ENCODE measurements at places on chromosomes 7 and 10.

GRCh38 chr10:119253433-119254174 is 46.2 kb downstream of the GRK5 start:
- no peak for DNase-seq

GRCh38 chr7:71507680-71508602 is 376.0 kb downstream of the GALNT17 start:
- DNase-seq, result no peak

- no peak for DNase-seq
These were observed 9.6 kb downstream of the MAFK start for GRCh38 chr7:1539882-1540775.

- DNase-seq, result no peak
These were observed 237.5 kb downstream of the DNAJB6 start for GRCh38 chr7:157574120-157574825.

GRCh38 chr7:18517646-18518045 is 22.1 kb downstream of the HDAC9 start:
- DNase-seq, result no peak

- no peak for DNase-seq
These were observed 11.5 kb downstream of the OR6B1 start for GRCh38 chr7:144011458-144012230.

DNA sequence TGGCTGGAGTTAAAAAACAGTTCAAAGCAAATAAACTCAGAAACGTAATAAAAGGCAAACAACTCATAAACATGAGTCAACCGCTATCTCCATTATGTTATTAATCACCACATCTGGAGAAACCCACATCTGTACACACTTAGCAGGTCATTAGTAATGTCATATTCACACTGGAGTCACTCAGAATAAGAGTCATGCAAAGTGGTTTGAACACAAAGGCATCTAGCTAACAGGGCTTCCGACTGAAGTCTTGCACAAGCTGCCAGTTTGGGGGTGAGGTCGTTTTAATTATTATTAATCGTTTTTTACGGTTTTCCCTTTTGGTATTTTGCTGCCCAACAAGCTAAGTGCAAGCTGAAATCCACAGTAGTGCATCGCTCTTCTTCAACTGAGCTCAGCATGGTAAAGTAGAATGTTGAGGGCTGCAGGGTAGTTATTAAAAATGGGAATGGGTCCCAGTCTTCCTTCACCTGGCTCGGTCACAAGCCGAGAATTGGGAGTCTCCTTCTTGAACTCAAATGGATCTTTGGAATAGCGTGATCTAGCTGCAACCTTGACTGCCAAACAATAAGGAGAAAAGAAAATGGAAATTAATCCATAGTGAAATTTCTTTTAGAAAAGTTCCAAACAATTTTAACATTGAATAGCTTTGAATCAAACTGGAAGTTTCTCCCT is 663.5 kb downstream of the KCNMA1 start:
- DNase-seq, result no peak

DNA sequence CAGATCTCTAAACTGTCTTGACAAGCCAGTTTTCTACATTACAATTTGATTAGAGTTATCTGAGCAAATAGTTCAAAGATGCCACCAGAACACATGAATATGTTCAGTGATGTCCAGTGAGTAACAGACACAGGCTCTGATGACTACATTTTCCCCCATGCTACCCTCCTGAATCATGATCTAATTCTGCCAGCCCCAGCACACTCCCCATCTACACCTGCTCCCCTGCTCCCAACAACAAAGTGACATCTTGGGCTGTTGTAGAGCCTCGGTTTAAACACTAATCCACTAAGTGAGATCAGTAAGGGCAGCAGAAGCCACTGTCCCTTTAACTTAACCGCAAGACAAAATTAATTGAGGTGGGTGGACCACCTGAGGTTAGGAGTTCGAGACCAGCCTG is 104.6 kb downstream of the PROSER2 start:
- no peak for DNase-seq

DNA sequence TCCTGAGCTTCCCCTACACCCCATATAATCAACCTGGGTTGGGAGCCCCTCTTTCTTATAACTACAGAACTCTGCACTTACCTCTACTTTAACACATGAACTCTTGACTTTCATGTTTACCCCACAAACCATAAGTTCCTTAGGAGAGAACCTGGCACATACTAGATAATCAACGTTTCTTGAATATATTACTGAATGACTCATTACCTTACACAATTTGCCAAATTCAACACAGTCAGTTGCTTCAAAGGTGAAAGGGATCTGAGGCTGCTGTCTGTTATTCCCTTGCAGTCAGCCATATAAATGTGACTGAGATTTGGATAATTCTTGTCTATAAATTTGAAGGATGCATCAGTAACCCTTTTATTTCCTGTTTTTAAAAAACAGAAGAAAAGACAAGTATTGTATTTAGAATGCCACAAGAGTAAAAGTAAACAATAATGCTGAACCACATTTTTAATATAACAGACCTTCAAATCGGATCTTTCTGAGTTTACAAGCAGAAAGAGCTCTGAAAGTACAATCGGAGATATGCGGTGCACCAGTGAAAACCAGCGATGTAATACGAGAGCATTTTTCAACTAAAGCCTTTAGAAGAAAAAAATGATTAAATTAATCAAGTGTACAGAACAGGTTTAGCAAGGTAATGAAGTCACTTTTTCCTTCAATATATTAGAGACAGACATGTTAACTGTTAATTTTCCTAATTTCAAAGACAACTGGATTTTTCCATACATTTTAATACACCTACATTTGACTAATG is 29.5 kb upstream of the LRRC17 start:
- no peak for DNase-seq

- DNase-seq, result no peak
These were observed 11.6 kb downstream of the NKX6-2 start for GRCh38 chr10:132774181-132774901.

DNA sequence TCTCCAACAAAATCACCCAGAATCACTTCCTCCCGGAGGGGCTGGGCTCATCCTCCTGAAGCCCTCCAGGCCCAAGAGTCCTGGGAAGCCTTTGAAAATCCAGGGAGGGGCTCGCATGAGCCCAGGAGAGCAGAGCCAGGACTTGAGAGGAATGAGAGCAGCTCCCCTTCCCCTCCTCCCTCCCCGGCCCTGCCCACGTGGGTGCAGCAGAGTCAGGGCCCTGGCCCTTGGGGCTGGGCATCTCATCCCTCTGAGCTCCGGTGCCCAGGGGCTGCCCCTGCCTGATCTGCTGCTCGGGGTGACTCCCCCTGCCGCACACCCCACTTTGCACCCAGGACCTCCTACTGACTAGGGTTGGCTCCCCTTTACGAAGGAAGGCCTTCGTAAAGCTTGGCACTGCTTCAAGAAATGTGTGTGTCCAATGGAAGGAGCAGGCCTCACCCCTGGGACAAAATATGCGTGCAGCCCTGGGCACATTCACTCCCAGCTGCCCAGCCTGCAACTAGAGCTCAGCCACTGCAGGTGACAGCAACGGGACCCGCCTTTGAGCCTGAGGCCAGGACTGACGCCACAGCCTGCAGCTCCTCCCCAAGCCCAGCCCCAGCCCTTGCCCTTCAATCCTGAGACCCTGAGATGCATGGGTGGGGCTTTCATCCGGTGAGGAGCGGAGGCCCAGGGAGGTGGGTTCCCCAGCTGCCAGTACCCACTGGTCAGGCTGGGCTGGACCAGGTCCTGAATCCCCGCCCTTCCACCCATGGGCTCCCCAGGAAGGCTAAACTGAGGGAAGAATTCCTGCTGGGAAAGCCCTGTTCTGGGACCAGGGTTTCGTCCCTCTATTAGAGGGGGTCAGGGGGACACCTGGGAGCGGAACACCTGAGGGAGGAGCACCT is 21.8 kb downstream of the PWWP2B start:
- peak; percentile 60 for DNase-seq

- no peak for DNase-seq
These were observed 136.0 kb upstream of the WDR11 start for GRCh38 chr10:120715171-120715570.
